ENCODE measurements at places on chromosomes 16 and 17. TPM values are rescaled to one million over a fixed set of nuclear protein-coding genes. Genes with fewer than 3 reads are reported as not detected.

- no peaks in the 10 kb centered on the region for H3K27me3 ChIP-seq
- H3K36me3 ChIP-seq: no peaks in the 10 kb centered on the region
- H3K27ac ChIP-seq: no peak overlapping the region
- H3K4me3 ChIP-seq: no peak overlapping the region
These were observed 74.8 kb upstream of the SMURF2 start for GRCh38 chr17:64736804-64737492.

GRCh38 chr16:3063625-3064386 is 1.6 kb upstream of the IL32 start:
- H3K4me3 ChIP-seq: no peak overlapping the region
- DNase-seq: no peak
- no peaks in the 10 kb centered on the region for H3K36me3 ChIP-seq
- H3K27me3 ChIP-seq: no peaks in the 10 kb centered on the region

- peaks cover 6% of the 10 kb centered on the region for H3K4me1 ChIP-seq
- DNase-seq: no peak
- peaks cover 3% of the 10 kb centered on the region for H3K27me3 ChIP-seq
- H3K27ac ChIP-seq: no peak overlapping the region
- H3K36me3 ChIP-seq: no peaks in the 10 kb centered on the region
- no peak overlapping the region for H3K4me3 ChIP-seq
These were observed 3.8 kb upstream of the ATP2A3 start for GRCh38 chr17:3968015-3968414.

PRSS8 gene
- 51.1 TPM for total RNA-seq

LITAFD gene
- not detected for total RNA-seq

CA4 gene
- total RNA-seq: 1.3 TPM
